ENCODE measurements at places on chromosomes 1 and 21. TPM values are rescaled to one million over a fixed set of nuclear protein-coding genes. Genes with fewer than 3 reads are reported as not detected.

GRCh38 chr21:35855484-35855883 is 204.8 kb downstream of the SETD4 start:
- DNase-seq, result no peak
- no peaks in the 10 kb centered on the region for H3K27me3 ChIP-seq
- H3K4me1 ChIP-seq, result peaks cover 40% of the 10 kb centered on the region
- no peak overlapping the region for H3K27ac ChIP-seq

DNA sequence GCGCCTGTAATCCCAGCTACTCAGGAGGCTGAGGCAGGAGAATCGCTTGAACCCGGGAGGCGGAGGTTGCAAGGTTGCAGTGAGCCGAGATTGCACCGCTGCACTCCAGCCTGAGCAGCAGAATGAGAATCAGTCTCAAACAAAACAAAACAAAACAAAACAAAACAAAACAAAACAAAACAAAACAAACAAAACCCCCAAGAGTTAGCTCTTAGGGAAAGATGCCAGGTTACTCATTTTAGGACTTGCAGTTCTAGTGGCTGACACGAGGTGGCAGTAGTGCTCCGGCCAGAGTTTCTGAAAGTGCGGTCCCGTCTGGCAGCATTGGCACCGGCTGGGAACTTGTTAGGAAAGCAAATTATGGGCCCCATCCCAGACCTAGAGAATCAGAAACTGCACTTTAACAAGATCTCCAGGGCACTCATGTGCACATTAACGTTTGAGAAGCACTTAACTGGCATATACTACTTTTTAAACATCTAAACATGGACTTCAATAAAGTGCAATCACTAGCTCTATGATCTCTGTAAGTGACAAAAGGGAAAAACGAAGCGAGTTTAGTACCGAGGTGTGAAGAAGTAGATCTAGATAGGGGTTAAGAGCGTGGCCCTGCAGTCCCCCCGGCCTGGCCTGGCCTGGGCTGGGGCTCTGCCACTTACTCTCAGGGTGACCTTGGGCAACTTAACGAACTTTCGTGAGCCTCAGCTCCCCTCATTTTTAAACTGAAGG is 41.9 kb upstream of the TNFRSF1B start:
- no peak overlapping the region for H3K4me3 ChIP-seq
- no peak overlapping the region for H3K27ac ChIP-seq
- DNase-seq, result no peak

- no peak overlapping the region for H3K27ac ChIP-seq
- no peaks in the 10 kb centered on the region for H3K27me3 ChIP-seq
- DNase-seq, result no peak
- peaks cover 14% of the 10 kb centered on the region for H3K4me1 ChIP-seq
- H3K4me3 ChIP-seq, result no peak overlapping the region
These were observed 31.3 kb downstream of the XKR8 start for GRCh38 chr1:27990920-27991537.

GRCh38 chr1:9922342-9922741 is 12.3 kb upstream of the CTNNBIP1 start:
- H3K4me3 ChIP-seq, result no peak overlapping the region
- no peaks in the 10 kb centered on the region for H3K36me3 ChIP-seq
- no peaks in the 10 kb centered on the region for H3K4me1 ChIP-seq
- DNase-seq, result no peak
- no peaks in the 10 kb centered on the region for H3K27me3 ChIP-seq

DNA sequence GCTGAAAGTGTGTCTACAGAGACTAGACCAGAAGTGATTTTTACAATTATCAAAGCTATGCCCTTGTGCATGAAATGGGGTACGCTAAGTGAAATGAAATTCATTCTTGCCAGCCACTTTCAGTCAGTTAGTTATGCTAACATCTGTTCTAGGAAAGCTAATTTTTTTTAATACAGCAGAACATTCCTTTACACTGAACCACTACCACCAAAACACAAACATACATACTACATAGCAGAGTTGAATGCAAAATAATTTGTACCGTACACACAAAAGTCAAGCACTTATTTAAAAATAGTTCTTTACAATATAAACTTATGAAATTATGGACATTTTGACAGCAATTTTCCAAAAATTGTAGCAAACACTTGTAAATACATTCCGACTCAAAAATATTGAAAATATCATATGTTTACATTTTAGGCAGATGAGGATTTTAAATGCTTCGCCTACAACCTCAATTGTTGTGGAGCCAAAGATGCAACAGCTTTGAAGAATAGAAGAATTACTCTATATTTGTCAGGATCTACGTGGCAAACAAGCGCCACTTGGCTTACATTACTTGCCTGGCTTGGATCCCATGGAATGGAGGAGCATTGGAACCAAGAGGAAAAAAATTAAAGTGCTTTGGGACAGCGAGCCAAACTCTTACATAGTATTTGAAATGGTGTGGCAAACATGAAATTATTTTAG is 30.6 kb downstream of the WLS start:
- peak overlapping the region; percentile 74 for H3K27ac ChIP-seq
- peaks cover 80% of the 10 kb centered on the region for H3K4me1 ChIP-seq
- no peak for DNase-seq
- no peak overlapping the region for H3K4me3 ChIP-seq
- no peaks in the 10 kb centered on the region for H3K36me3 ChIP-seq

GRCh38 chr1:203440771-203441170 is 34.8 kb upstream of the PRELP start:
- peaks cover 41% of the 10 kb centered on the region for H3K4me1 ChIP-seq
- no peaks in the 10 kb centered on the region for H3K27me3 ChIP-seq
- H3K4me3 ChIP-seq, result no peak overlapping the region
- peaks cover 2% of the 10 kb centered on the region for H3K36me3 ChIP-seq
- peak overlapping the region; percentile 64 for H3K27ac ChIP-seq

DNA sequence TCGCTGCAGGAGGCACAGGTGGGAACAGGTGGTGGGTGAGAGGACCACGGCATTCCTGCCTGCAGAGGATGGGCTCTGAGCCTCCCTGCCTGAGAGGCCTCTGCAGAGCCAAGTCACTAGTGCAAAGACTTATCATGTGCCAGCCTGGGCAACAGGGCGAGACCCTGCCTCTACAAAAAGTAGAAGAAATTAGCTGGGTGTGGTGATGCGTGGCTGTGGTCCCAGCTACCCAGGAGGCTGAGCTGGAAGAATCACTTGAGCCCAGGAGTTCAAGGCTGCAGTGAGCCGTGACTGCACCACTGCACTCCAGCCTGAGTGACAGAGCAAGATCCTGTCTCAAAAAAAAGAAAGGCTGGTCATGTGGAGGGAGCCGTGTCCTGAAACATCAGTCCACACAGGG is 46.4 kb downstream of the PKNOX1 start:
- peaks cover 11% of the 10 kb centered on the region for H3K4me1 ChIP-seq
- no peak for DNase-seq
- H3K4me3 ChIP-seq, result no peak overlapping the region
- H3K27me3 ChIP-seq, result no peaks in the 10 kb centered on the region

DNA sequence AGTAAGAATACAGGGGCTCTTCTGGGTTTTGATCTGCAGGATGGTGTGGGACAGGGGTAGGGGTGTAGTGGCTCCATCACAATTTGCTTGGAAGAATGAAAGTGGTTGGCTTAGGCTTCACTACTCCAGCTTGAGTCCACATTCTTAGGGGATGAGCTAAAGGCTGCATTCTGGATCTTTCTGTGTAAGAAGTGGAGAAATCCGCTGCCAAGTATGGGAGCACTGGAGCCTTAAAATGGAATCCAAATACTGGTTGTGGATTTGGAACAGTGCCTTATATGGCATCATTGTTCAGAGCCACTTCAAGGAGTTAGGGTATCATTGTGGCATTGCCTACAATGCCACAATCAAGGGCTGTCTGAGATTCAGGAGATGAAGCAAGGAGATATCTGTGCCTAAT is 187.1 kb downstream of the LMO4 start:
- H3K27me3 ChIP-seq, result no peaks in the 10 kb centered on the region
- no peak overlapping the region for H3K4me3 ChIP-seq
- no peak for DNase-seq
- no peaks in the 10 kb centered on the region for H3K4me1 ChIP-seq

- H3K27ac ChIP-seq, result peak overlapping the region; percentile 94
- no peak overlapping the region for H3K4me3 ChIP-seq
- H3K36me3 ChIP-seq, result no peaks in the 10 kb centered on the region
- no peak for DNase-seq
These were observed 65.4 kb downstream of the RPE65 start for GRCh38 chr1:68384321-68384813.

DNA sequence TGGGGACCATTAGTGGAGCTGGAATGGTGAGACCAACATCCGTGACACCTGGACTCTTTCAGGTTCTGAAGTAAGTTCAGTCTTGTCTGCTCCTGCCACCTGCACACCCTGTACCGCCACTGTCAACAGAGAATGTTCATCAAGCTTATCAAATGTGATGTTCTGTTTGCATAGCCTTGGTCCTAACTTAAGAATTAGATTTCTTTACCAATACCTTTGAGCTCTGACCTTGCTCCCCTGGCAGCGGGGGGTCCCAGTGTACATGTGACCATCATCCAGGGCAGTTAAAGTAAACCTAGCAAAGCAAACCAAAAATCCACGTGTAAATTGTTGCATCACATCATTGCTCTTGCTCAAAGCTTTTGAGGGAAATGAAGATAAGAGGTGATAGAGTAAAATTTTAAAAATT is 14.5 kb downstream of the SLC25A33 start:
- peaks cover 13% of the 10 kb centered on the region for H3K36me3 ChIP-seq
- H3K27me3 ChIP-seq, result no peaks in the 10 kb centered on the region
- H3K27ac ChIP-seq, result no peak overlapping the region
- peaks cover 16% of the 10 kb centered on the region for H3K4me1 ChIP-seq

DNA sequence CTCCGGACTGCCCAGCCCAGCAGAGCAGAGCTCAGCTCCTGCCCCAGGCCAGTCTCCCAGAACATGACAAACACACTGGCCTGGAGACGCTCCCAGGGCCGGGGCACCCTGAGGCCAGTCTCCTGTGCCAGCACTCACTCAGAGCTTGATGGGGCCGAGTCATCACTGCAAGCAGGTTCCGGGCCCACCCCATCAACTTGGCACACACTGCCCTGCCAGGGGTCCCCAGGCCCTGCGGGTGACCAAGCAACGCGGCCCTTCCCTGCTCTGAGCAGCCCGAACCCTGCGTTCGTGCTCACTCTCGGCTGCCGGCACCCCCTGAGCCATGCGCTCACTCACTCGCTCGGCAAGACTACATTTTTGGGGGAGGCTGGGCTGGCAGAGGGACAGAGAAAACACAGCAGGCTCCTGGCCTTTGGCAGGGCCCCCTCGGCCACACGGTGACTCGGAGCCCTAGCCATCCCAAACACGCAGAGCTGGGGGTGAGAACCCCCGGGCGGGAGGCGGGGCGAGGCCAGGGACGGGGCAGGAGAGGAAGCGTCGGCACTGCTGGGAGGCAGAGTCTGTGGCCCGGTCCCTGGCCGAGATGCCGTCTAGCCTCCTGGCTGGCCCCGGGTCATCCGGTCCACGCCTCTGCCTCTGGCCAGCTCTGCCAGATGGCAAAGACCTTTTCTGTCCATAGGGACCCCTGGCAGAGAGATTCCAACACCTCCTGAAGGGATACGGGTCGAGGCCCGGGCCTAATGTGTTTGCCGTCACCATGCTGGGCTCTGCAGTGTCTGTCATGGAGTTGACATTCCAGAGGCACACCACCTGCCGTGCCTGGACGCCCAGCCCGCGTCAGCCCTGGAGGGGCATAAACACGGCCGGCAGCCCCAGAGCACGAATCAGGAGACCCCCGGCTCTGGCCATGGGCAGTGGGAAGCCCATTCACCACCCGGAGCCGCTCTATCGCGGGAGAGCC is 68.0 kb downstream of the MEGF6 start:
- no peaks in the 10 kb centered on the region for H3K36me3 ChIP-seq
- DNase-seq, result no peak
- H3K27ac ChIP-seq, result peak overlapping the region; percentile 89

DNA sequence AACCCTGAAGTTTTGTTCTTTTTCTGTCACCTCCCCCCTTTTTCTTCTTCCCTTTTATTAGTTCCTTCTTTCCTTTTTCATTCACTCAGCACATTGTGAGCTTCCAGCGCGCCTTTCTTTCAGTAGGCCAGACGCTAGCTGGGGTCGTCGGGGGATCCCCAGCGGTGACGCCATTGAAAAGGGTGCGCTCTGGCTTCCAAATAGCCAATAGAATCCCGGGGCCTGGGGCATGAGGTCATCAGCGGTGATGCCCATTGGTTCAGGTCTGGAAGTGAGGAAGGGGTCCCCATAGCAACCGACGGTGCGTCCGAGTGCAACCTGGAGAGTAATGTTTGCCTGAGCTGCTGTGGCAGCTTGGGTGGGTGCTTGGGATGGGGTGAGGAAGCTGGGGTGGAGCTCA is 6.9 kb upstream of the EFNA3 start:
- H3K4me3 ChIP-seq, result peak overlapping the region; percentile 29
- peaks cover 9% of the 10 kb centered on the region for H3K4me1 ChIP-seq
- DNase-seq, result no peak
- peaks cover 4% of the 10 kb centered on the region for H3K36me3 ChIP-seq
- no peaks in the 10 kb centered on the region for H3K27me3 ChIP-seq

DNA sequence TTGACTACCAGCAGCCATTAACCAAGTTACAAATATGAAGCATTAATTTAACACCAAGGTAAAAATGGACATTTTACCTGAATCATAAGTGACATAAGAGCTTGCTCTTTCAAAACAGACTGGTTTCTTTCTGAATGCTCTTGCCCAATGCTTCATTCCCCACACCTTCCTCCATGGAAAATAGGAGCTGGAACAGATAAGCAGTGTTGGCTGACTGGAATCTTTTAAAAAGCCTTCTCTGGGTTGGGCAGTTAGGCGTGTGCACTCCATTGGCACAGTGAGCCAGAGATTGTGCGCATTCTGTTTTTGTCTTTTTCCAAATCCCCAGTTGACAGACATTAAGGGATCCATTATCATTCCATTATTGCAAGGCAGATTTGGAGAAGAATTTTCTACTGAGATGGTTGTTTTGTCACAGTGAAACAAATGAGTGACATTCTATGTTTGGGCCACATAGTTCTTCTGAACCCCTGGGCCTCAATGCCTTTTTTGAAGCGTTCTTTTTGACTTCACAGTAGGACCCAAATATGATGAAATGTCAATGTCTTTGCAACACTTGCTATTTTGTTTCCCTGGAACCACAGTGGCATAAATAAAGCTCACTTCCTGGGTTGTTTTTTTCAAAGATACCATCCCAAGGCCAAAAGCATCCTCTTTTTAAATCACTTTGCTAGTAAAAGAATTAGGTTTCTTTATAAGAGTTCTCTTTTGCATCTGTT is 32.3 kb downstream of the LRRC8B start:
- H3K36me3 ChIP-seq, result no peaks in the 10 kb centered on the region
- H3K4me3 ChIP-seq, result no peak overlapping the region
- no peak for DNase-seq
- no peaks in the 10 kb centered on the region for H3K4me1 ChIP-seq

GRCh38 chr1:200907611-200908097 is 13.0 kb downstream of the INAVA start:
- peaks cover 7% of the 10 kb centered on the region for H3K36me3 ChIP-seq
- H3K27me3 ChIP-seq, result no peaks in the 10 kb centered on the region
- H3K27ac ChIP-seq, result no peak overlapping the region
- H3K4me3 ChIP-seq, result no peak overlapping the region
- H3K4me1 ChIP-seq, result no peaks in the 10 kb centered on the region

Gene ADGRL4
- total RNA-seq, result 4.9 TPM

Gene RGS16
- 0.56 TPM for total RNA-seq

Gene GPR161
- 30.8 TPM for total RNA-seq

Gene YY1AP1
- 40.8 TPM for total RNA-seq

Gene PGLYRP3
- not detected for total RNA-seq

Gene AIM2
- not detected for total RNA-seq

Gene TRAF5
- total RNA-seq, result 52.9 TPM

Measured in chondrocyte (in vitro differentiated cells).